Activated CD4-positive, alpha-beta T cell treated with anti-CD3 and anti-CD28 coated beads, Interleukin-2, amount 50 U/mL, for 1 hour (primary cell): ENCODE measurements at places on chromosomes 3 and 15.

DNA sequence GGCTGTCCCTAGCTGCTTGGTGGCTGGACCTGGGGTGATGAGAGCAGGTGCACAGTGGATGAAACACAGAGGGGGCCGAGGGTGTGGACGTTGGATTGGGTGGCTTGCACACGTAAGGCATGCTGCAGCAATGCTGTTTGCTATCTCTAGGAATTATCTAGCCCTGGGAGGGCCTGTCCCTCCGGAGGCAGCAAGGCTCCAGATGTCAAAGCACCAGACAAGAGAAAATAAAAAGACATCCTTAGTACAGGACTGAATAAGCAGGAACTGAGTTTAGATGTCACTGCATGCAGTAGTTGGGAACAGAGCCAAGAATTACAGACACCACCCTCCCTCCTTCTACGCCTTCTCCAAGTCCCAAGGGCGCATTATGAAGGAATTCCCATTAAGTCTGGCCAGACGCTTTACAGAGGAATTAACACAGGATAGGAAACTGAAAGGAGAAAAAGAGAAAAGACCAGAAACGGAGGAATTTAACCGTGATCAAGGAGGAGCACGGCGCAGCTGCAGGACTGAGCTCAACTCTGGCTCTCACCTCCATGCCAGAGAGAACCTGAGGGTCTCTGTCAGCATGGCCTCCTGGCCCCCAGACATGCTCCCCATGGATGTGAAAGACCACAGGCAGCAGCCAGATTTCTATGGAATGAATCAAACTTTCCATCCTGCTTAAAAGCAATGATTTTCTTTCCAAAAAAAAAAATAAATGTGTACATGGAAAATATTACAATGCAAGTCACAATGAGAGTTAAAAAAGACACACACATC is 13.8 kb downstream of the ATP10A start:
- DNase-seq, result no peak

DNA sequence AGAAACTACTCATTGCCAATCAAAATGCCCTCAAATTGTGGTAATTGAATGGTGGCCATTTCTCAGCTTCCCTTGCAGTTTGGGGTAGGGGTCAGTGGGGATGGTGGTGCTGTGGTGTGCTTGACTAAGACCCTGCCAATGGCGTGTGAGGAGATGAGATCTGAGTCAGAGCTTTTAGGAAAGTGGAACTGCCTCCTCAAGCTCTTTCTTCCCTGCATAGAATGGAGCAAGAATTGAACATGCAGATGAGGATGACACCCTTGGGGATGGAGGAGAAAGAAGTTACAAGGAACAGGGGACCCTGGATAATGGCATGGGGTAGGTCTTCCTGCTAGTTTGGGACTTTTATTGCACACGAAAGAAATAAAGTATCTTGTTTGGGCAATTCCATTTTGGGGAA is 188.0 kb downstream of the PEX5L start:
- no peak for DNase-seq

DNA sequence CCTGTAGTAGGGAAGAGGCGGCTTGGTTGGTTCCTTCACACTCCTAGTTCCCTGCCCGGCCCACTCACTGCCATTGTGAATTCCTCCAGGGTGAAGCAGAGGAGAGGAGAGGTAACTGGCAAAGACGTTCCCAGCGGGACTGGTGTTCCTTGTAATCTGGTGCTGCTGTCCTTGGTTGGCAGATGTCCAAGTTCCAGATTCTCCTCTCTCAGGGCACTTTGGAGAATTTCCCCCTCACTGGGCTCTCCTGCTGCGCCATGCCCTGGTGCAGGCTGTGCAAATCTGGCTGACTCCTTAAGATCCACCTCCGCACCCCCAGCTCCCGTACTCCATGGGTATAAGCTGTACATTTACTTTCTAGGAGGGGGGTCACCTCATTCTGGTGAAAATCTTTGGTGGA is 37.3 kb downstream of the THSD4 start:
- no peak for DNase-seq

- no peak for DNase-seq
These were observed 50.4 kb downstream of the GLB1 start for GRCh38 chr3:33046521-33046920.

- no peak for DNase-seq
These were observed 9.7 kb downstream of the GP9 start for GRCh38 chr3:129070086-129070885.

DNA sequence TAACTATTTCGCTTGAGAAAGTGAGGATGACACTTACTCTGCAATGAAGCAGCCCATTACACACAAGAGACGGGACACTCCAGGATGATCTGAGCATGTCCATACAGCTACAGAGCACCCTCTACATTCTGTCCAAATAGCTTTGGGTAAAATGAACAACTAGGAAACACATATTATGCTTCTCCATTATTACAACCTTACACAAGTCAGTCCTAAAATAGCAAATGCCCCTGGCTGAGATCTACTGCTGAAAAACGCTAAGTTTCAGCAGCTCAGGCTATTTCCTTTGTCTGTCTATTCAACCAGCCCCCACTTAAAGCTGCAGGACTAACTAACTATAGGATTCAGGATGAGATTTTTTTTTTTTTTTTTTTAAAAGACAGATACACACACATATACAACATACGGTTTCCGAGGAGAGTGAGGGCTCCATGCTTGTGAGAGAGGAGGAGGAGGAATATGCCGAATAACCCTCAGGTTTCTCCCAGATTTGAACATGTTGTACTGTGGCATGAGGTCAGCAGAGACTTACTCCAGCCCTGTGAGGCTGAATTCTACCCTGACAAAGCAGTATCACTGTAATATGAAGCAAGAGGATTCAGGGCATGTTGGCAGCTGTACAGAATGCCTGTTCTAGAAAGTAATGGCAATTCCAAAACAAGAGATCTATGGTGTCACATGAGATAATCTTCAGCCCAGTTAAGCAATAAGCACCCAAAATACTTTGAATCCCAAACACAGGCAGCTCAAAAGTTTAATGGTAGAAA is 117.3 kb upstream of the PLXND1 start:
- no peak for DNase-seq

DNA sequence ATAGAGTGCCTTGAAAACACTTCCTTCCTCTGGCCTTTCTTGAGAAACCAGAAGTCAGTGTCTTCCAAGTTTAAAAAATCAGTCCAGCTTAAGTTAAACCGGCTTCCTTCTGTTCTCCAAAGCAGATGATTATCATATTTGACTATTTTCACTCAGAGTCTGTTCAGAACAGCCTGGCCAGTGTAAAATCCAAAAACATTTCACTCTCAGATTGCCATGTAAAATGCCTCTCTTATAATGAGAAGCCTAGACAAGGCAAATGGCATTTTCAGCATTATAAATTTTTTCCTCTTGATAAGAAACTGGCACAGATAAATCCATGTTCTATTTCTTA is 193.5 kb downstream of the TNIK start:
- no peak for DNase-seq

GRCh38 chr15:90419738-90420406 is 31.8 kb downstream of the IQGAP1 start:
- no peak for DNase-seq

- no peak for DNase-seq
These were observed 402.4 kb downstream of the MAGI1 start for GRCh38 chr3:65636326-65636725.

GRCh38 chr3:178324356-178324755 is 211.9 kb upstream of the KCNMB2 start:
- no peak for DNase-seq

GRCh38 chr3:25335356-25335755 is 92.7 kb upstream of the RARB start:
- no peak for DNase-seq

DNA sequence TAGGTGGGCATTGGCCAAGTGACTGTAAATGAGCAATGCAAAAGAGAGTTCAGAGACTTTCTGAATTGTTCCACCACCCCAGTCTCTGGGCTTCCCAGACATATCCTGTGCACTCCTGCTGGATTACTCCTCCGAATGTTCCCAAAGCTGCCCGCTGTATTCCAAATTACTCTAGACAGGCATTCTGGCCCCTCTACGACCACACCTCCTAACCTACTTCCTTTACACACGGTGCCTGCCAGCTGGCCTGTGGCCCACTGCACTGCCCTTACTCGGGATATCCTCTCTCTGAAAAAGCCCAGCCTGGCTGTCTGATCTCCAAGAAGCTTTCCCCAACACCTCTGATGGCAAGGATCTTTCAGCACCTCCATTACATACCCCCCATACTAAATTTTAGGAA is 66.6 kb downstream of the DUT start:
- no peak for DNase-seq

- DNase-seq, result no peak
These were observed 58.5 kb downstream of the DUT start for GRCh38 chr15:48389691-48390143.

- DNase-seq, result no peak
These were observed 187.9 kb downstream of the AKAP13 start for GRCh38 chr15:85568261-85568808.
